ENCODE measurements at places on chromosomes 1 and 21.

DNA sequence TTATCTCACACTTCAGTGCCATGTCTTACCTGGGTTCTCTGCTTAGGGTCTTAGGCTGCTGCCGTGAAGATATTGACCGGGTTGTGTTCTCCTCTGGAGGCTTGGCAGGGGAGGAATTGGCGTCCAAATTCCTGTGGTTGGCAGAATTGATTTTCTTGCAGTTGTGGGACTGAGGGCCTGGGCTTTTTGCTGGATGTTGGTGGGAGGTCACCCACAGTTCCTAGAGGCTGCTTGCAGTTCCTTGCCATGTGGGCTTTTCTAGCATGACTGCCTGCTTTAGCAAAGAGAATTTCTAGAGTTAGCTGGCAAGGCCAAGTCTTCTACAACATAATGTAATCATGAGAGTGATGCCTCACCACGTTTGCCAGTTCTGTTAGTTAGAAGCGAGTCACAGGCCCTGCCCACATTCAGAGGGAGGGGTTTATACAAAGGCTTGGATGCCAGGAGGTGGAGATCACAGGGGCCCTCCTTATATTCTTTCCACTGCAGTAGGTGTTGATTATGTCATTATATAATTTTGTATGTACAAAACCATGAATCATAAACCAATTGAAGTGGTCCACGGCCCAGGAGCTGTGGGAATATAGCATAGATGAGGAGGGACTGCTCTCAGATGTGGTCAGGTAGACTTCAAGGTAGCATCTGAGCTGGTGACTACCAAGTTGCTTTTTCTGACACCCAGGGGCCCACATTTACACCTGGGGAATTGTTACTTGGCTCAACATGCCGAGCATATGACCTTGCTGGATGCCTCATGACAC, 6.6 kb downstream of the UBL4B start:
- no peak for DNase-seq

DNA sequence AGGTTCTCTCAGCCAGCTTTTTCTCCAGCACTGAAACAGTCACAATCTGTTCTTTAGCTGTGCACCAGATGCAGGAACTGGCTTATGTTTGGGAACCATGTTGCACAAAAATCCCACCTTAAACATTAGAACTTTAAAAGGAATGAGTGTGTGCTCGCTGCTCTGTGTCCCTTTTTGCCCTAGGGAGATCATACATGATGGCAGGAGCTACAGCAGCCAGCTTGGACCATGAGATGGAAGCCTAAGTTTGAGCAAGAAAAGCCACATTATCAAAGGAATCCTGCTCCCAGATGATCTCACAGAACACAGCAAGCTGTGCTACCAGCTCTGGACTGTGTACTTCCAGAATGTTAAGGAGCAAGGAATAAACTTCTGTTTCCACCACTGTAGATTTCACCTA, 3.5 kb downstream of the ZBTB17 start:
- DNase-seq = no peak

GRCh38 chr1:240424740-240425464, 187.1 kb downstream of the GREM2 start:
- DNase-seq = no peak

DNA sequence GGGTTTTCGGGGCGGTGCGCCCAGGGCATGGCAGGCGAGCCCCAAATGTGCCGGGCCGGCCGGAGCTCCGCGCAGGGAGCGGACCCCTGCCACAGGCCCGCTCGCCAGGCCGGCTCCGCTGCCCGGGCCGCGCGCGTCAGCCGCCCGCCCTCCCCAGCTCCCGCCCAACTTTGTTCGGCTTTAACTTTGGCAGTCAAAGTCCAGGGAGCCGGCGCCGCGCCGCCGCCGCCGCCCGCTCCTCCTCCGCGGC, 488 bp downstream of the SLC35D1 start:
- DNase-seq = no peak

- DNase-seq = no peak
Measured at GRCh38 chr1:65067491-65068201, 80.4 kb upstream of the AK4 start.

DNA sequence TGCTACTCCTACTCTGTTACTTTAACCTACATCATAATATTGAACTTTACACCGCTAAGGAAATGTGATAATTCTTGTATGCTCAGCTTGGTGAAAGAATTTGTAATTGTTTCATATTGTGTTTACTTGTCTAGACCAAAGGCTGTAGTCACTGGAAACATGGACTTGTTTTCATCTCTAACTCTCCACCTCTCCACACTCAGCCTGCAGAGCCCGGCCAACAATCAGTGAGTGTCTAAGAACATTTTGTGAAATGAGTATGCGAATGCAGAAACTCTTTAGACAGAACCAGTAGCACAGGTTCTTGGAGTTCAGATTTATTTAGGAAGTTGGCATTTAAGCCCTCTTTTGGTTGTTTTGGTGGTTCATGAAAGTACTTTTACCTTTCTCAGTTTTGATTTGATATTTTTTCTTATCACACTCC, 3.2 kb upstream of the RWDD3 start:
- DNase-seq = no peak

DNA sequence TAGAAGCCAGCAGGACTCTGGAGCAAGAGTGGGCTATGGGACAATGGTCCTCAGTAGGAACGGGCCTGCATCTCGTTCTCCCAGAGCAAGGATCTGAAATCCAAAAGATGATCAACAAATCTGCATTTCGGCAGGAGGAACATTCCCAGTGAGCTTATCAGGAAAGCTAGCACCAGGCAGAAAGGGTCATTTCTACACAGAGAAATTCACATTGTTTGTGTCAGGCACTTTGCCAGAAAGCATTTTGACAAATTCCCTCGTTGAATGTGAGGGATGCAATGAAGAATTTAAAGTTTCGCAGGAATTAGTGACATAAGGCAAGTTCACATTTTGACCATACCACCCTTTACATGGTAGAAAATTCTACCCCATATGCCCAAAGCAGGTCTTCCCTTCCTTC, 31.6 kb upstream of the ETS2 start:
- DNase-seq = no peak

DNA sequence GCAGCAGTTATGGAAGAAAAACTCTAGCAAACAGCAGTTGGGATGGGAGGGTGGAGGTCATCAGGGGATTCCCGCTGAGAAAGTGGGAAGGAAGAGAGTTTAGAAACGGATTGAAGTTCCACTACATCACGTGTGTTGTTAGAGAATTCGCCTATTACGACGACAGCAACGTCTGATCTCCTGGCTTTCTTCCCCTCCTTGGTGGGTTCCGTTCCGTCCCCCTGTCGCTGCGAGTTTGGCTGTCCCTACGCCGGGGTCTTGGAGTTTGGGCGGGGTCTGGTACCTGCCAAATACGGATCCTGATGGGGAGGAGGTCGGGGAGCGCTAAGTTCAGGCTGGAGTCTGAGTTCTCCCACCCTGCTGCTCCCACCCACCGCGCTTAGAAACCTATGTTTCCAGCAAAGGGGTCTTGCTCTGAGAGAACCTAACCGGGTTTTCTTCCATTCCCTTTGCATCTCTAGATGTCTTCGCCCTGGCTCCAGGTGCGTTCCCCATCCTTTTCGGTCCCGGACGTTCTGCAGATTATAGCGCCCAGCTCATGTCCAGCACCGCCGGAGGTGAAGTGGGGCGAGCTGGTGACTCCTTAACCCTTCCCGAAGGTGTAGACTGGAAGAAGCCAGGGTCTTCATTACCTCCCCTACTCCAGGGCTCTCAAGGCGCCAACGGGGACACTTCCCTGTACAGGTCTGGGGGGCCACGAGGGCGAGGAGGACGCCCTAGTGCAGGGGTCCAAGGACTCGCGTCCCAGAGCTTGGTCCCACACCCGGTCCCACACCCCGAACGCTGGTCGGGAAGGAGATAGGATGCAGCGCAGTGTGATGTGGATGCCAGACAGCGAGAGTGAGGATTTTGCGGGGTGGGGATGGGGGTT, 641 bp upstream of the KCNK2 start:
- no peak for DNase-seq

DNA sequence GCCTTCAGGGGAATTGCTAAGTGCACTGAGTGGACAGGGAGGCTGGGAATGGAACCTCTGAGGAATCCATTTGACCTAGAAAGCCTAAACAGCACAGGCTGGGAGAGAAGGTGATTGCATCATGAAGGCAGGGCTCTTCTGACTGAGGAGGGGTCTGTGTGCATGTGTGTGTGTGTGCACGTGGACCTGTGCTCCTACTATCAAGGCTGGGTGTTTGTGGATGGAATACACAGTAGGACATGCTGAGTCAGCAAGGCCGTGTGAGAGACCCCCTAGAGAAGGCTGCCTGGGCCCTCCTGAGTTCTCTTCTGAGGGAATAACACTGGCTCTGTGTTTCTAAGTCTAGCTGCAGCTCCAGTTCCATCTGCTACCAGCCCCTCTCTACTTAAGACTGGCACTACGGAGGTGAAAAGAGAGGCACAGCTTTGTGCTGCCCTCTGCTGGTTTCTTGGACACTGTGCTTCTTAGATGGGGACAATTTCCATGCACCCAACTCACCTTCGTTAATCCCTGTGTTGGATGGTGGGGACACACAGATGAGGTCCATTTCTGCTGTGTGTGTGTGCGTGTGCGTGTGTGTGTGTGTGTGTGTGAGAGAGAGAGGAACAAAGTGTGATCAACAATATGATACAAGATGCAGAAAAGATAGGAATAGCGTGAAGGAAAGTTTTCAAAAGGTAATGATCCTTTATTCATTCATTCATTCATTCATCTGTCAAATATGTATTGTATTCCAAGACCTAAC, 6.2 kb upstream of the EFCAB14 start:
- DNase-seq = peak; percentile 59
